ENCODE measurements at places on chromosomes 7 and 10.

GRCh38 chr10:64288404-64288803 lies 767.2 kb downstream of the REEP3 start:
- DNase-seq: no peak

DNA sequence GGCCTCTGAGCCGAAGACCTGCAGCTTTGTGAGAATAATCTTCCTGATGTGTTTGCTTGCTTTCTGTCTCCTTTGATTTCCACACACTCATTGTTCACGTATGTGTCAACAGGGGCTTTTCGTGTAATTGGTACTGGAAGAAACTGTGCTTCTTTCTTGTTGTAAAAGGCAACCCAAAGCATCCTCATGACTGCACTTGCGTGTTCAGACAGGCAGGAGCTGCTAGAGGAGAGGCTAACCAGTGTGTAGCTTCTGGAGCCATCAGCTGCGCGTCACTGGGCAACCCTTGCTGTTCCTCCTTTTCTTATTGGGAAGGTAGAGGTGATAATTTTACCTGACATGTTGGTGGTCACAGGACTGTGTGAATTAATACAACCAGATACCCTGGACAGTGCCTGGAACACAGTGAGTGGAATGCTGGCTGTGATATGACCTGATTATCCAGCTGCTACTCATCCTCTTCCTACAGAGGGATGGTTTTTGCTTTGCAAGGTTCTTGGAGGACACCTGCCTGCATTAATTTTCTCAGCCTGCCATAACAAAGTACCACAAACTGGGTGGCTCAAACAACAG lies 213.0 kb downstream of the ABCA13 start:
- no peak for DNase-seq

DNA sequence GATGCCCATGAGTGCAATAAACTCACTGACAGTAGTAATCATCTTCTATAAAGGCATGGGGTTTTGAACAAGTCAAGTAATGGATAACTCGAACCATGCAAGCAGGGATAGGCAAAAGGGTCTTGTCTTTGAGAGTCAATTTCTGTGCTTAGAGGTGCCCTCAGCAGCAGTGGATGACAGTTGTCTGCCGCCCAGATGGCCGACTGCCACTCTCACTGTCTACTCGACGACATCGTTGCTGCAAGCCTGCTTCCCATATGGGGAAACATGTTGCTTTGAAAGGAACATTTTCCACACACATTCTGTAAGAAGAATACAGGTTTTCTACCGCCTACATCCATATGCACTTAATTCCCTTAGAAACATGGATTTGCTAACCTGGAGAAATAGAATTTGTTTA lies 236.3 kb upstream of the DKK1 start:
- DNase-seq: no peak

- no peak for DNase-seq
Measured at GRCh38 chr10:95332666-95333249, 42.0 kb upstream of the PDLIM1 start.

- no peak for DNase-seq
Measured at GRCh38 chr7:158255156-158255555, 332.5 kb downstream of the PTPRN2 start.

- DNase-seq: no peak
Measured at GRCh38 chr10:31590023-31590800, 271.2 kb downstream of the ZEB1 start.

DNA sequence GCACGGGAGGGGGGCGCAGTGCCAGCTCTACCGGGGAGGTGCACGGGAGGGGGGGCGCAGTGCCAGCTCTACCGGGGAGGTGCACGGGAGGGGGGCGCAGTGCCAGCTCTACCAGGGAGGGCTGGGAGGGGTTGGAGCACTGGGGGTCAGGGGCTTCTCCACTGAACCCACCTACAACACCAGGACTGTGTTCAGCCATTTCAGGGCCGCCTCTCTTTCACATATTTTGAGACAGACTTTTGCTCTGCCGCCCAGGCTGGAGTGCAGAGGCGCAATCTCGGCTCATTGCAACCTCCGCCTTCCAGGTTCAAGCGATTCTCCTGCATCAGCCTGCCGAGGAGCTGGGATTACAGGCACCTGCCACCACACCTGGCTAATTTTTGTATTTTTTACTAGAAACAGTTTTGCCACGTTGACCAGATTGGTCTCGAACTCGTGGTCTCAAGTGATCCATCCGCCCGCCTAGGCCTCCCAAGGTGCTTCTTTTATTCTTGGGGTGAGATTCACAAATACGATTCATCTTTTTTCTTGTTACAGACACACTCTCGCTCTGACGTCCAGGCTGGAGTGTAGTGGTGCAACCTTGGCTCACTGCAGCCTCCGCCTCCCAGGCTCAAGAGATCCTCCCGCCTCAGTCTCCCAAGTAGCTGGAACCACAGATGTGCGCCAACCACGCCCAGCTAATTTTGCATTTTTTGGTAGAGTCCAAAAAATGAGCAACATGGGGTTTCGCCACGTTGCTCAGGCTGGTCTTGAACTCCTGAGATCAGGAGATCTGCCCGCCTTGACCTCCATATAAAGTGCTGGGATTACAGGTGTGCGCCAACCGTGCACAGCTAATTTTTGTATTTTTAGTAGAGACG lies 37.0 kb downstream of the ADAP1 start:
- no peak for DNase-seq

- no peak for DNase-seq
Measured at GRCh38 chr7:42020061-42020460, 216.9 kb downstream of the GLI3 start.

DNA sequence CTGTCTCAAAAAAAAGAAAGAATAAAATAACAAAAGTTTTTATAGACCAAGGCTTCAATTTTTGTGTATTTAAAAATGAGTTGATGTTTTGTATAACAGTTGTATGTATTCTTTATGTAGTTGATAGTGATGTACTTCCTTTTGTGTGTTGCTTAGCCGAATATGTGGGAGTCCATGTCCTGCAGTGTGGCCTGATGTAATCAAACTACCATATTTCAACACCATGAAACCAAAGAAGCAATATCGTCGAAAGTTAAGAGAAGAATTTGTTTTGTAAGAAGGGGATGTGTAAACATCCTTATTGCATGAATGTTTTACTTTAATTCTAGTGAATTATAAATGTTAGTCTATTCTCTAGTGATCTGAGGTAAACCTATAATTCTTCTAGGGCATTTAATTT lies 56.6 kb downstream of the MPLKIP start:
- DNase-seq: no peak

GRCh38 chr7:155377071-155377837 lies 79.6 kb downstream of the INSIG1 start:
- no peak for DNase-seq

- no peak for DNase-seq
Measured at GRCh38 chr10:107687701-107688100, 523.2 kb upstream of the SORCS1 start.

DNA sequence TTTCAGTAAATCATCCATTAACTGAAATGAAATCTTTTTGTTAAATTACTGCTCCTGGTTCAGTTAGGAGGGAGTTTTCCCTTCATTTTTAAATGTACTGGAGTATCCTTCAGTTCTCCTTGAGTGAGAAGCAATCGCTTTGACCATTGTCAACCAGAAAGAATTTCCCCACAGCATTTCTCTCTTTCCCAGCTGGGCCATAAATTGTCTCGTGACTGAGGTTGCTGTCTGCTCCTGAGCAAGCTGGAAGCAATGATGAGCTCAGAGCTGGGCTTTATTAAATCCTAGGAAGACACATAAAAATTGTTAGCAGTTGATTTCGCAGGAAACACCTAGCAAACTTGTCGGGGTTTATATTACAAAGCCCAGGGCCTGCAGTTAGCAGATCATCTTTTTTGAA lies 102.0 kb upstream of the INSYN2A start:
- DNase-seq: no peak

DNA sequence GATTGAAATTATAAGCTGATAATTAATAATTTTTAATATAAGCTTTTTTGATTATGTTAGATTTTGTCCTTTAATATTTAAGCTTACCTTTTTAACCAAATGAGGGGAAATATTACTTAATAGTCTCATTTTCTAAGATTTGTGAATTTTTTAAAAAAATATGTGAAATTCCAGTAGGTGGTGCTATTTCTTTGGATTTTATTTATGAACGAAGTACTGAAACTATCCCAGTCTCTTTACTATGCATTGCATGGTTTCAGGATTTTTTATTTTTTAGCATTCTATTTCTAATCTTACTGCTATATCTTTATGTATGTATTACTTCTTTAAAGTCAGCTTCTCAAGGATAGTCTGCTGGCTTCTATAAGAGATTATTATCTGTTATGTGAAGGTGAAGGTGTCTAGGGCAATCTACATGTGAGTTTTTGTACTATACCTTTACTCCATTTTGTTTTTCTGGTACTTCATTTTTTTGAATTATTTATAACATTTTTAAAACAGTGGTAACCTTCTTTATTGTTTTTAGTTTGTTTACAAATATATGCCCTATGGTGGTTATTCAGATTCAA lies 78.3 kb downstream of the ATRNL1 start:
- DNase-seq: no peak

Data from stimulated activated CD8-positive, alpha-beta memory T cell treated with anti-CD3 and anti-CD28 coated beads, Interleukin-12 subunit alpha, Interleukin-12 subunit beta, amount 100 ng/mL, for 4 hours (primary cell).